ENCODE measurements at places on chromosomes 4 and X.

- DNase-seq: no peak
These were observed 194.5 kb upstream of the EDA2R start for GRCh38 chrX:66833426-66833825.

- DNase-seq: no peak
These were observed 12.6 kb downstream of the PPA2 start for GRCh38 chr4:105461221-105461620.

DNA sequence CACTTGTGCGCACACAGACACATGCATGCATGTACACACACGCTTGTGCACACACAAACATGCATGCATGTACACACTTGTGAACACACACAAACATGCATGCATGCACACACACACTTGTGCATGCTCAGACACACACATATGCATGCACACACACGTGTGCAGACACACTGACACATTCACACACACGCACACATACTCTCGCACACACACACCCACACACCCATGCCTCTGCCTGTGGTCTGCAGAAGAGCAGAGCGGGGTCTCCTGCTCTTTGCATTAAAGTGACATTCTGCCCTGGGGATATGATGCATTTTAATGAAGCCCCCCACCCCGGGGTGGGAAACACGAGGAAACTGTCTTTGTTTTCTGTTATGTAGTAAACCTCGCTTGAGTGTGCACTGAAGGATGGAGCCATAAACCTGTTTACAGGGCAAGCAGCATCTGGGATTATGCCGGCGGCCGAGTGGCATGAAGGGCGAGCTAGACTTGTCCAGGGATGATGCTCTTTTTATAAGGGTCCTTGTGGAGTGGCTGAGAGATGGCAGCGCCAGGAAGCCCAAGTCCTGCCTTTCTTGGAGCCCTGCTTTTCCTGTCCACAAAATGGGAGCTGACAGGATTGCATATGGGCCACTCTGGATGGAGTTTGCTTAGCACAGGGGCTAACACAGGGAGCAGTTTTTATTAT, 17.8 kb downstream of the PSAPL1 start:
- DNase-seq: no peak

DNA sequence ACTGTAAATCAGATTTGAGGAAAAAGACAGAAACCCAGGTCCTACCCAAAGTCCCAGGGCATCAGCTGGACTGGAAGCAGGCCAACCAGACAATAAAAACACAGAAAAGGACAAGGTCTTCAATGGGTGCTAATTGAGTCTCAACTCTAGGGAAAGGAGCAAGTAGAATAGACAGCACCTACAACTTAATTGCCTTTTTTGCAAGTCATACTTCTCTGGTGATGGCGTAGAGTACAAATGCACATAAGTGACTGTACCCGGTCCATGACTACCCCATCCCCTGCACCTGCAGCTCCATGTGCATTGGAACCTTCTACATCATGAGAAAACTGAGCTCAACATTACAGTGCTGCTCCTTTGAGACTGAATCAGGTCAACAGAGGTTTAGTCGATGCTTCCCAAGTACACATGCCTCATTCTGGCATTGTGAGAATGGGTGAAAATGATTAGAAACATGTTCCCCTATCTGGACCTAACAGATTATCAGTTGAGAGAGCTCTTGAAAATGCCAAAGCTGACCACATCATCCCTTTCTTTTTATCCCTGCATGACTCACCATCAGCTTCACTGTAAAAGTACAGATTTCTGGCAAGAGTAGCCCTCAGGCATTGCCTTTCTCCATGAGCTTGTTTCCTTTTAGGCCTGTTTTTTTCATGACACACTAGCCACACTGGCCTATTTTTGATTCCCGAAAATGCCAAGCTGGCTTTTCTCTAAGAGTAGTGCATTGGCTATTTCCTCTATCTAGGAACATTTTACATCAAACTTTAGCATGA, 298.3 kb downstream of the HS3ST1 start:
- DNase-seq: no peak

GRCh38 chrX:32987142-32987541, 224.2 kb downstream of the DMD start:
- DNase-seq: no peak
